Right lung (tissue), 10 donors: ENCODE measurements at places on chromosomes 6 and 20.

- no peak for DNase-seq
Measured at GRCh38 chr6:8375916-8376315, 59.4 kb downstream of the SLC35B3 start.

DNA sequence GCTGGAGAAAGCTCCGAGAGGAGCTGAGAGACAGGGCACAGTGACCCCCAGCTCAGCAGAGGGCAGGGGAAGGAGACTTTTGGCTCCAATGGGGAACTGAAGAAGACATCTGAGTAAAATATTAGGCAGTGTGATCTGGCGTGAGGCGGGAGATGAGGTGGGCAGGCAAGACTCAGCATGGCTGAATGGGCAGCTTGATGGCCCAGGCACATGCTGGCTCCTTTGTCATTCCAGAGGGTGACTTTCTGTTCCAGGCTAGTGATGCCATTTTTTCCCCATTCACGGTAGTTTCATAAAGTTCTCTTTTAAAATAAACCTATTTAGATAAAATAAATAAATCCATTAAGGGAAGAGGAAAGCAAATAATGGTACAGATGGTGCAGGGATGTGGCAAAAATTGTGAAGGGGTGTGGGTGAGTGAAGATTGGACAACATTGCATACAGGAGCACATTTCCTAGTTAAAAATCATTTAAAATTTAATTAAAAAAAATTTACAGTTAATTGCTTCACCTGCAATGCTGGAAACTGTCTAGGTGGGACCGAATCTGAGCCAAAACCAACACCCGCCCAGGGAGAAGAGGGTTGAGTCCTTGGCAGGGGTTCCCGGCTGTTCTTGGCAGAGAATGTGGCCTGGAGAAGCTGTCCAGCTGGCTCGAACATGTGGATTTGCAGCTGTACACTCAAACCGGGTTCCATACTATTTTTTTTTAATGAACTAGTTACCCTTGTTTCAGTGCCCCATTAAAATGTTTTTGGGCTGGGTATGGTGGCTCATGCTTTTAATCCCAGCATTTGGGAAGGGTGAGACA lies 41.7 kb upstream of the PRELID3B start:
- no peak for DNase-seq

- DNase-seq = no peak
Measured at GRCh38 chr6:49634836-49635218, 1.8 kb downstream of the RHAG start.

GRCh38 chr20:46388937-46389336 lies 17.5 kb downstream of the ELMO2 start:
- no peak for DNase-seq

DNA sequence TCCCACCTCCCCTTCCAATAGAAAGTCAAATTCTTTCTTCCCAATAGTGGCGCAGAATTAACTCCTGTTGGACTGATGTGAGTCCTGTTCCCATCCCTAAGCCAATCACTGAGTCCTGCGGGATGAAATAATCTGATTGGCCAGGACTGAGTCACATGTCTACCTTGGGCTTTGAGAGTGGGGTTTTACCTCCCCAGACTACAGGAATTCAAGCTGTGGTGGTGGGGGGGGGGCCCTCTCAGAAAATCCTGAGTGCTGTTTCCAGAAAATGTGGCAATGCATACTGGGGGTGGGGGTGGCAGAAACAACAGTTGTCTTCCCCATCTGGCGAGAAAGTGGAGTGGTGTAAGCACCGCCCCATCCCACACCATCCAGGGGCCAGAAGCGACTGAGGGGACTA lies 65.7 kb downstream of the CTCFL start:
- no peak for DNase-seq

- no peak for DNase-seq
Measured at GRCh38 chr20:8073024-8073832, 53.7 kb upstream of the TMX4 start.

- no peak for DNase-seq
Measured at GRCh38 chr6:150229436-150230163, 86.8 kb downstream of the PPP1R14C start.

DNA sequence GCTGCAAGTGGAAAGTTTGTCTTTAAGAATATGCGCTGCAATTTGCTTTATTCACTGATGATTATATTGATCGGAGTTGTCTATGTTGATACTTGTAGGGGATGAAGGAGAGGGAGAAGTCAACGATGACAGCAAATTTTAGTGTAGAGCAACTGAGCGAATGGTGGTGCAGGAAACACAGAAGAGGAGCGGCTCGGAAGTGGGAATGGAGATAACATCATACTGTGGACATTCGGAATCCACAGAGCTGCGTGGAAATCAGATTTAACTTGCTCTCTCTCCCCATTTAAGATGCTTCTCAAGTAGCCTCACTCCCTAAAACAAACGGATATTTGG lies 722 bp upstream of the TMEM14B start:
- no peak for DNase-seq

- no peak for DNase-seq
Measured at GRCh38 chr6:165081944-165082532, 227.4 kb downstream of the C6orf118 start.

DNA sequence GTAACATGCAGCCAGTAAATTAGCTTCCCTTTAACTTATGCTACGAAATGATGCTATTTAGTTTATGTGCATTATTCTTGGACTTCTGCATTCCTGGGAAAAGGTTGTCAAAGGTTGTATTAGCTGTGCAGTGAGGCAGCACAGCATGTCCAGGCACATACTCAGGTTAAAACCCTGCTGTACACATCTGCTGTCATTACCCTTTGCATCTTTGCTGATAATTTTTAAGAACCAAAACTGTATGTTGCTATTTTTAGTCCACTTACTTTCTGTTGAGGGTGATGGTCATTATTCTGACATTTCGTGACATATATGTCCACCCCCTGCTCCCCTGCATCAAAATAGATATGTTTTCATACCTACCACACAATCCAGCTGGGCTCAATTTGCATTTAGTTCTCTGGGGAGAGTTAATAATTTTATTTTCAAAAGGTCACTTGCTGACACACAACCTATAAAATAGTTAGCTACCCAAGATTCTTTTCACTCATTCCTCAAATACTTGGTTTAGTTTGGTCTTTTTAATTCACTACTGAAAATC lies 142.5 kb upstream of the SPACA1 start:
- DNase-seq = no peak

DNA sequence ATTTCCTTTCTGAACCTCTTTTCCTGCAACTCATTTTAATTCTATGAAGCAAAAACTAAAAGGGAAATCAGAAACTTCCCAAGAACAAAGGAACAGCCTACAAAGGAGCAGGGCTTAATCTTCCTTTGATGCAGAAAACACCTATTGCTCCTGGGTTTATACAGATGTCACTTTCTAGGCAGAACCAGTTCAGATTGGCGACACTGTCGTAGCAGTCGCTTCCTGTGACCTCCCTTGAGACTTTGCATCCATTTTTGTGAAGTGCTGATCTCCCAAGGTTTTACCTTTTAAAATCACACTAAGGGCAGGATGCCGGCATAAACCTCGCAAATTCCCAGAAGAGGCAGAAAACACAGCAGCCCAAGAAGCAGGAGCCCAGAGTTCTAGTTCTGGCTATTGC lies 40.1 kb downstream of the JAG1 start:
- DNase-seq = no peak

DNA sequence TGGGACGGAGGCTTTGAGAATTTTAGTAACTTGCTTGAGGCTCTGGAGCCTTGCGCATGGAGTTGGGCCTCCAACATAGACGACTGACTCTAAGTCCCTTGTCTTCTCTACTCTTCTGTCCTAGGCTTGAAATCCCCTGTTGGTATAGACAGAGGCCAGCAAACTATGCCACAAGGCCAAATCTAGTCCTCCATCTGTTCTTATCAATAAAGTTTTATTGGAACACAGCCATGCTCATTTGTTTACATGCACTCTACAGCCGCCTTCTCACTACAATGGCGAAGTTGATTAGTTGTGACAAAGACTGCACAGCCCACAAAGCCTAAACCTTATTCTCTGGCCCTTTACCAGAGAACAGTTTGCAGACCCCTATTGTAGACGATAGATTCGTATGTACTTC lies 174.1 kb upstream of the ZFP64 start:
- no peak for DNase-seq

GRCh38 chr6:7523922-7524321 lies 17.5 kb upstream of the DSP start:
- no peak for DNase-seq

GRCh38 chr6:119384444-119384843 lies 34.9 kb upstream of the MAN1A1 start:
- no peak for DNase-seq

GRCh38 chr6:148323344-148323743 lies 19.3 kb upstream of the SASH1 start:
- DNase-seq = no peak

- no peak for DNase-seq
Measured at GRCh38 chr6:111474106-111474505, 8.9 kb downstream of the REV3L start.

DNA sequence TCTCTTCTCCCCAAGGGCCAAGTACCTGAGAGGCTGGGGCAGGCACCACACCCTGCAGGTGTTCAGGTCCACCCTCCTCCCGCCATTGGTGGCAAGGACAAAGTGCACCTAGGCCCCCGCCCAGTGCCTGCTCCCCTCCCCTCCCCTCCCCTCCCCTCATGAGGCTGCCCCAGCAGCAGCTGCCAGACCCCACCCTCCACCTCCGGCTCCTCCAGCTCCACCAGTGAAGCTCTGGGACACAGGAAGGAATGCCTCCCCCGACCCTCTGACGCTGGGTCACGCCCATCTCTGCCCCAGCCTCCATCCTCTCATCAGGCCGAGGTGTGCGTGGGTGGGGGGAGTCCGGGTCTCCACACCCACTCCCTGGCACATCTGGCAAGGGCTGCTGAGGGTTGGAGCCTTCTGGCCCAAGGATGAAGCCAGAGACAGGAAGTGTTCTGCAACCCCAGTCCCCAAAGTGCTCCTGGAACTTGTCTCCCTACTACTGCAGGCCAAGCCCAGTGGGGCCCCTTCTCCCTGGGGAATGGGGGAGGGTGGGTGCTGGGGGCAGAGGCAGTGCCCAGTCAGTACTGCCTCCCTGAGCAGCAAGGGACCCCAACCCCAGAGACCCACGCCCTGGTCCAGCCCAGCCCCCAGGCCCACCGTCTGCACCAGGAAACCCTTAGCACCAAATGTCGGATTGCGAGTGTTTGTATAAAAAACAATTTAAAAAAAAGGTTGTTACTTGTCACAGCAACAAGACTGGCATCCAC lies 1.6 kb upstream of the UCKL1 start:
- DNase-seq = no peak

GRCh38 chr20:16292226-16292880 lies 280.9 kb downstream of the KIF16B start:
- no peak for DNase-seq

GRCh38 chr6:31725502-31726350 lies 2.6 kb downstream of the MPIG6B start:
- no peak for DNase-seq

- no peak for DNase-seq
Measured at GRCh38 chr6:41040101-41040939, 1.3 kb upstream of the UNC5CL start.

DNA sequence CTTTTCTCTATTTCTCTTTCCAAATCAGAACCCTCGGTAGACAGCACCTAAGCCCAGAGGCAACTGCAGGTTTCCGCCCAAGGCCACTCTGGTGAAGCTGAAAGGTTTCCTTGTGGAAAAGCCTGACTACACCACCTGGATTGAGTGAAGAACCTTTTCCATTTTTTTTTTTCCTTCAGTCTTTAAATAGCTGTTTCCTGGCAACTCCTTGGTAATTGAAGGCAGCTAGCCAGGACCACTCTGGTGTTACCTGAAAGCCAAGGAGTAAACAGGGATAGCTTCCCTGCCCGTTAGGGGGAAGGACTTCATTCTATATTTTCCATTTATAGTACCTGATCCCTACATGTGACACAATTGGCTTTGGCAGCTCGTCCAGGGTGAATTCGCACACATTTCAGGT lies 1238.4 kb downstream of the GRIK2 start:
- DNase-seq = no peak

DNA sequence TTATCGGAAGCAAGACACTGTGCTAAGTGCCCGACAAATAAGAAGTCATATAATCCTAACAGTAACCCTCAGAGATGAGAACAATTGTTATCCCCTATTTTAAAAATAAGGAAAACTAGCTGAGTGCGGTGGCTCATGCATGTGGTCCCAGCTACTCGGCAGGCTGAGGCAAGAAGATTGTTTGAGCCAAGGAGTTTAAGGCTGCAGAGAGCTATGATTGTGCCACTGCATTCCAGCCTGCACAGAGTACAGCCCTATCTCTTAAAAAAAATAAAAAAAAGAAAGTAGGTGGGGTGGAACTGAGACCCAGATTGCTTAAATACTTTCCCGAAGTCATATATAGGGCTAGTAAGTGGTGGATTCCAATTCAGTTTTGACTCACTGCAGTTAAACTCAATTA lies 84.7 kb downstream of the UST start:
- DNase-seq = no peak

- no peak for DNase-seq
Measured at GRCh38 chr6:157989541-157990289, 8.1 kb downstream of the SYNJ2 start.

- no peak for DNase-seq
Measured at GRCh38 chr6:11387707-11388430, 149.7 kb upstream of the TMEM170B start.

- DNase-seq = no peak
Measured at GRCh38 chr6:110878751-110879522, 4.4 kb downstream of the AMD1 start.

GRCh38 chr6:5214570-5215052 lies 46.1 kb downstream of the LYRM4 start:
- DNase-seq = peak; percentile 65

DNA sequence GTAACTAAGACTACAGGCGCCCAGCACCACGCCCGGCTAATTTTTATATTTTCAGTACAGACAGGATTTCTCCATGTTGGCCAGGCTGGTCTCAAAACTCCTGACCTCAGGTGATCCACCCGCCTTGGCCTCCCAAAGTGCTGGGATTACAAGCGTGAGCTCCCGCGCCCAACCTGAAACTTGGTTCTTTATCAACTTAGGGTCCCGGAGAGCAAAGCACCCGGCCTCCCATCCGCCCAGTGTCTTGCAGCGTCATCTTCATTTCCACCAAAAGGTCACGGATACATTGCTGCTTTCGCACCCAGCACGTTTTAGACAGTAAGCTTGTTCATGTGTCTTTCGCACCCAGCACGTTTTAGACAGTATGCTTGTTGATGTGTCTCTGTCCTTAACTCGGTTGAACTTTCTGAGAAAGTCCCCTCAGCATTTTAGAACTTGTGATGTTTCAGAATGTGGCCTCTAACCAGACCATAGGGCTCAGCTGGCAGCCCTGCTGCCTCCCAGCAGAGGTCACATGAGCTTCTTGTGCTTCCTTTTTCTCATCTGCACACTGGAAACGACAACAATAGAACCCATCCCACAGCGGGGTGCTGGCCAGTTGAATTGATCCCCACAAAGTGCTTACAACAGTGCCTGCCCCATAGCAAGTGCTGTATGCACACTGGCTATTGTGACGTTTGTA lies 48.8 kb downstream of the PRR18 start:
- no peak for DNase-seq
